ENCODE measurements at places on chromosomes 3 and 15.

DNA sequence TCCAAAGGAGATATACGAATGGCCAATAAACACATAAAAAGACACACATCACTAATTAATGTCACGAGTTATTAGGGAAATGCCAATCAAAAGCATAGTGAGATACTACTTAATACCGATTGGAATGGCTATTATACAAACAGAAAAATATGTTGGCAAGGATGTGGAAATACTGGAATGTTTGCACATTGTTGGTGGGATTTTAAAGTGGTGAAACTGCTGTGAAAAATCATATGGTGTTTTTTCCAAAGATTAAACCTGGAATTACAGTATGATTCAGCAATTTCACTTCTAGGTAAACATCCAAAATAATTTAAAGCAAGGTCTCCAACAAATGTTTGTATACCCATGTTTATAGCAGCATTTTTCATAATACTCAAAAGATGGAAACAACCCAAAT is 765.5 kb downstream of the VGLL3 start:
- DNase-seq: no peak

DNA sequence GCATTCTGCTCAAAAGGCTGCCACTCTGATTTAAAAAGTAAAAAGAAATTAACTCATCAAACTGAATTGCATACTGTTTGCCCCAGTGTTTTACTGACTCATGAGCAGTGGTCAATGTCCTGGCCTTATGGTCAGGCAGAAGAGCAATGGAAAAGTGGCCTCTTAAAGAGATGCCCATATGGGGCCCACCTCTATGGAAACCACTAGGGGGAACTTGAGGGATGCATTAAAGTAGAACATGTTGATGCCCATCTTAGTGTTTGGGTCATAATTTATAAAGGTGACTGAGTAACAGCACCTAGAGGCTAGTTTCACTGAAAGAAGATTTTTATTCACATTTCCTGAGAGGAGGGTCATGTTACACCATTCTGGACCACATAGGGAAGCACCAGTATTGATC is 66.5 kb upstream of the RNU6-1 start:
- DNase-seq: no peak

DNA sequence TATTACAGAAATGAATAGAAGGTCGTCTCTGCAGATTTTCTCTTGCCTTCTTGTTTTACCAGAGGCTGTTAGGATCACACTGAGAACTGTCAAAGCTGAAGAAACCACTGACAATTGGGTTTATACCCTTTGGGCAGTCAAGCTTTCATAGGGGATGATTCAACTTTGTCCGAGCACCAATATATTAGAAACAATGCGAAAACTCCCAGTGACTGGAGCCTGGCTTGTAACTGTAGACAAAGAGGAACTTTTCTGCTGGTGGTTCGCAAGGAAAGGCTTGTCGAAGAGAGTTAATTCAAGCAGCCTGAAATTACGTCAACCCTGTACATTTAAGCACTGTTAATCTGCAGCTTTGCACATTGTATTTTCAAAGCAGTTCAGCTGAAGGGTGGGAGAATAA is 193.2 kb upstream of the ZNF385D start:
- no peak for DNase-seq

GRCh38 chr3:133593243-133593642 is 19.8 kb downstream of the CDV3 start:
- DNase-seq: no peak

DNA sequence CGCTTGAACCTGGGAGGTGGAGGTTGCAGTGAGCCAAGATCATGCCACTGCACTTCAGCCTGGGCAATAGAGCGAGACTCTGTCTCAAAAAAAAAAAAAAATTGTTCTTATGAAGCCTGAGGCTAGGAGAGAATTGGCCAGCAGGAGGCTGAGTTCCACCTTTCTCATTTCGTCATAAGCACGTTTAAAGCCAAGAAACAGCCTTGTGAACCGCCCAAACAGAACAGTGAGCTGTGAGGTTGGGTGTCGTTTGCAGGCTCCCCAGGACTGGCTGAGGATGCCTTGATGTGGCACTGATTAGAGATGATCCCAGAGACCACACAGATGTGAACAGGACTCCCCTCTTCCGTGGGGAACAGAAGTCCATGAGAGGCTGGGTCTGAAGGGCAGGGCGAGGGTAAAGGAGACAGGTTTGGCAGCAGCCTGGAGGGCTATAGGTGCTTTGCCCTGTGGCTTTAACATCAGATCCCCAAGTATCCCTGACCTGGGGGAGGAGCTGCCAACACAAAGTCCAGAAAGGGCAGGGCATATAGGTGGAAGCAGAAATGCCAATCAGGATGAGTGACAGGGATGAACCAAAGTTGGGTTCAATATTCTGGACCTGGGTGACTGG is 52.9 kb downstream of the CLEC3B start:
- DNase-seq: no peak

DNA sequence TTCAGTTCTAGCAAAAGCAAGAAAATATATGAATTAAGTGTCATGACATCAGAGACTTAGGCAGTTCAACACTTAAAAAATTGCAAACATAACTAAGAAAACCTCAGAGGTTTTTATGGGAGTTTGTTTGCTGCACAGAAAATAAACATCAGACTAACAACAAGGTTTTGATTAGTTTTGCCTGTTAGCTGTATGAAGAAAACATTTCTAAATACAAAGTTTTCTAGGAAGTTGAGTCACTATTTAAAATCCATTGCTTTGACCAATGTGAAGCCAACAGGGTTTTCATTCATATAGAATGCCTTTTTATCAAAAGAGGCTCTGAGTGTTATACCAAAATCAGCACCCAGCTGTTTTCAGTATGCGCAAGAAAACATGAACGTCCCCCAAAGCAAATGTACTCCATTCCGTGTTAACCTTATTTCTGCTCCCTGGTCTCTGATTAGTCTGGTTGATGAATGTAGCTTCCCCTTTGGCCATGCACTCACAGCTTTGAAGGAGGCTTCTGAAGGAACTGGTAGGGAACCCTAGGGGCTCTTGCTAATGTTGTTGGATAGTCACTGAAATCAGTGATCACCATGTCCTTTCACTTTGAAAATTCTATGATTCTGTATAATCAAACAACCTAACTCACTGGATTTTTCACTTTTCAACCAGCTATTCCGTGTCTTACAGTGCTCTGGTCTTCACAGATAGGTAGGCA is 89.6 kb upstream of the TSEN2 start:
- DNase-seq: no peak

All from GM19239 (cell line).